Muscle of back (tissue), 13 donors: ENCODE measurements at places on chromosomes 3 and 15. TPM values are rescaled to one million over a fixed set of nuclear protein-coding genes. Genes with fewer than 3 reads are reported as not detected.

DNA sequence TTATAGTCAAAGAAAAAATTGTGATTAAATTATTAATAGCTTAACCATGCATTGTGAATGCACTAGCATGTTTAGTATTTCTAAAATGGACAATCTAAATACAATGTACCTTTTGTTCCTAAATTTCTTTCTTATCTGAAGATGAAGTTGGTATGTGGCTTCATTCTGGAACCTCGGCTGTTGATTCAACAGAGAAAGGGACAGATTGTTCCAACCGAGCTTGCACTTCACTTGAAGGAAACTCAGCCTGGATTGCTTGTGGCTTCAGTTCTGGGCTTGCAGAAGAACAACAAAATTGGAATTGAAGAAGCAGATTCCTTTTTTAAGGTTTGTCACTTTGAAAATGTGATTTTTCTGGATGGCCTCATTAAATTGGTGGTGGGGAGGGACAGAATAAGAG, 32.6 kb downstream of the HPS3 start:
- DNase-seq = no peak

MAGI1 gene
- 16.7 TPM for polyA plus RNA-seq

CFAP91 gene
- polyA plus RNA-seq = 0.53 TPM

GRCh38 chr3:73452729-73453128, 172.0 kb downstream of the PDZRN3 start:
- peak; percentile 55 for DNase-seq

DNA sequence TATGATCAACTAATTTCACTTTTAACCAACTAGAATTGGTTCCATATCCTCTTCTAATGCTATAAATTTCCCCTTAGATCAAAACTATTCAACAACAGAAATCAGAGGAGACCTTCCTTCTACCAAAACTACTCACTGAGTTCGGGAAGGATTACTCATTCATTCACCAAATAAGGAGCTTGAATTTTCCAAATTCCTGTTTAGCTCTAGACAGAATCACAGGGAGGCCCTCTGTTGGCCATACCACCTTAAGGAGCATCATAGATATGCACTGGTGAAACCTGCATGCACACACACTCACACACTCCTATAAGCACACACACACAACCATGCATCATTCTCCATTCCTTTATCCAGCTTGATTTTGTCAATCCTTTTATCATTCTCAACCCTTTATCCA, 49.0 kb downstream of the SUCLG2 start:
- no peak for DNase-seq

GRCh38 chr3:13785351-13785750, 94.5 kb downstream of the WNT7A start:
- no peak for DNase-seq

COL6A5 gene
- polyA plus RNA-seq = 0.03 TPM

PLA1A gene
- polyA plus RNA-seq = 0.25 TPM

CPNE9 gene
- polyA plus RNA-seq = not detected

GRCh38 chr15:71055461-71055860, 59.8 kb upstream of the THSD4 start:
- DNase-seq = no peak

DNA sequence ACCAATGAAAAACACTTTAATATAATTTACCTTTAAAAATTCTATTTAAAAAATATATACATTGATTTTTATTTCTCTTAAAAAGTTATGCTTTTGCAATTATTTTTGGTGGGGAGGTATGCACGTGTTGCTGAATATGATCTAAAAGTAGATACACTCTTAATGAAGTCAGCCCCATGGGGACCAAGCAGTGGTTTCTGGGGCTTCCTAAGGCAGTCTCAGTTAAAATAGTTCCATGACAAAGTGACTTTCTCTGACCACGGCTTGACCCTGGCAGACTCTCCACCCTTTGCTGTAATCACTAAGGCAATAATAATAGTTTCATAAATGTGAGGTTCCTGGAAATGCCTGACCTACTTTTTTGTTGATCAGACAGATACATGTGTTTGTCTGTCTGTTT, 50.4 kb downstream of the CCR4 start:
- peak; percentile 41 for DNase-seq

DNA sequence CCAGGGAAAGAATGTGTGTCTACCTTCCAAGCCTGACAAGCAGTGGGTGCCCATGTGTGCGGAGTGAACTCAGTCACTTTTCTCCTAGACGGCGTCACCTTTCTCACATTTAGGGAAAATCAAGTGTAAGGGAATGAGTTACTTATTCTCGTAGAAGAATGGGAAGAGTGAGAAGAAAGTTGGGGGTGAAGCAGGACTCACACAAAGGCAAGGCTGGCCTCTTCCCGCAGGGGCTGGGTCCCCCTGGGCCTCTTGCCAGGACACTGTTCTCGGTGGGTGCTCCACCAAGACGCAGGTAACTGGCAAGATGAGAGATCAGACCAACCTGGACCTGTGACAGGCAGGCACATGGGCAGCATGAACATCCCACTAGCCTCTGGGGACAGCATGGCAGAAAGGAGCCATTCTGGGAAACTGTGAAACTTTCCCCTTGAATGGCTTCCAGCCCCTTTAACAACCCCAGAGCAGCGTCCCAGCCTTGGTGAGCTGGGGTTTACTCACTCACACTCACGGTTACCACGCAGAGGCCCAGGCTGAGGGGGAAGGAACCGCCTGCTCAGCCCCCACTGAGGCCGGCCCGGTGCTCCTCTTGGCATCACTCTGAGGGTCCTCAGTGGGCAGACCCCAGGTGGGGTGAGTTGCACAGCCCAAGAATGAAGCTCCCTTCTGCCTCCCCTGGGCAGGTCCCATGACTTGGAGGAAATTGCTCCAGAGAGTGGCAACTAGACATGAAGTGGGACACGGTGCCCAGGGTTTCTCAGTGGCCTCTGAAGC, 15.0 kb upstream of the SRP14 start:
- no peak for DNase-seq

DNA sequence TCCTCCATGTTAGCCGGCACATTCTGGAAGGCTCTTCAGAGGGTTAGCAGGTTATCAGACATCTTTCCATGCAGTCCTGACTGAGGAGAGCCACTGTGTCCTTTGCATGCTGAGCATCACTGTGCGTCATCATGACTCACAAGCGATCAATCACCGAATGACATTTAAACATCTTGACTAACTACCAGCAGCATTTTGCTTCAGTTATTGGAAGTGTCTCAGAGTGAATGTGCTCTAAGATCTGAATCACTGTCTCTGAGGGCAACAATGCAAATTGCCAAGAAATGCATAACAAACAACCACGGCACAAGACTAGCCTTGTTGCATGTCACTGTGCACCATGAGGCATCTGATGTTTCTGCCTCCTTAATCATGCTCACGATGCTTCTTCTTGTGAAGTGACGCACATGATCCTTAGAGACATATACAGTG, 18.3 kb upstream of the ATP8B4 start:
- no peak for DNase-seq

- DNase-seq = no peak
Observed at GRCh38 chr15:75362642-75363249, 5.7 kb downstream of the MAN2C1 start.

TM6SF1 gene
- 40.6 TPM for polyA plus RNA-seq

MYD88 gene
- polyA plus RNA-seq = 21.2 TPM

DNA sequence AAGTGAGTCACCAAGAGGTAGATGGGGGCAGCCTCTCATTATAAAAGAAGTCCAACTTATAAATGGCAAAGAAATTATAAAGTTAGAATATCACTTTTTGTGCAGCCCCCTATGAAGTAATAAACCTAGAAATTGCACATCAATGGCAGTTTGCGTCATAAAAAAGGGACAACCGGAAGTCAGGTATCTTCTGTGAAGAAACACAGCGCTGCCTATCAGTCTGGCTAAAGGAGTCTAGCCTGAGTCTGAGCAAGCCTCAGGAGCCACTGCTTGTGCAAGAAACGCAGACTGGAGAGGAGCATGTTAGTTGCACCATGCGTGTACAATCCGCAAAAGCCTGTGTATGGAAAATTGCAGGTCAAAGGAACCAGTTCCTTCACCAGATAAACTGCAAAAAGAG, 178.4 kb downstream of the ARRDC4 start:
- no peak for DNase-seq

ATG3 gene
- polyA plus RNA-seq = 33.4 TPM

ZNF774 gene
- 2.7 TPM for polyA plus RNA-seq

GRCh38 chr3:106206146-106206545, 337.3 kb upstream of the CBLB start:
- peak; percentile 58 for DNase-seq

PROS1 gene
- 30.4 TPM for polyA plus RNA-seq
